ENCODE measurements at places on chromosomes 7 and 10.

DNA sequence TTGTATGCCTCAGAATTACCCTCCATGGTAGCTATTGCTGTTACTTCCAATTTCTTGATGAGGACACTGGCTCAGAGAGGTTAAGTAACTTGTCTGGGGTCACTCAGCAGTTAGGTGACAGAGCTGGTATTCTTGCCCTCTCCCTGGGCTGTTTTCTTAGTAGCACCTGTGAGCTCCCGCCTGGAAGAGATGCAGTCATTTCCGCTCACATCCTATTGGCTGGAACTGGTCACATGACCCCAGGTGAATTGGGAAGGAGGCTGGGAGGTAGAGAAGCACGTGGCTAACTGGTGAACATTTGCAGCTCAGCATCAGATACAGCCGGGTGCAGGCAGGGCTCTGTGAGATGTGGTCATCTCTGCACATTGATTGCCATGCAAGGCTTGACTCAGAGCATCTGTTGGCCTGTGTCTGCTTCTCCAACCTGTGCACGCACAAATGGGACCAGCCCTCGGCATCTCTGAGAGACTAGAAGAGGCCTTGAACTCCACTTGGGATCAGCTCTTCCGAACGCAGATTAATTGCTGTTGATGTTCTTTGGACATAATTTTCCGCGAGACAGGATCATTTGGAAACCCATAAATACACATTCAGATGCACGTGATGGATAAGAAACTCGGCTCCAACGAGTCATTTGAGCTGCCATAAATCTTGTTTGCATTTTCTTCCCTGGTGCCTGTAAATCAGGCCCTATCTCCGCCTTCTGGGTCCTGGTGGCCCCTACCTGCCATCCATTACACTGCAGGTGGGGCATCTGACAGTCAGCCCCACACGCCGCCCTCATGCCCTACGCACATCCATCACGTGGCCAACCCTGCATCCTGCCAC, 42.8 kb downstream of the MYL10 start:
- no peak for DNase-seq

DNA sequence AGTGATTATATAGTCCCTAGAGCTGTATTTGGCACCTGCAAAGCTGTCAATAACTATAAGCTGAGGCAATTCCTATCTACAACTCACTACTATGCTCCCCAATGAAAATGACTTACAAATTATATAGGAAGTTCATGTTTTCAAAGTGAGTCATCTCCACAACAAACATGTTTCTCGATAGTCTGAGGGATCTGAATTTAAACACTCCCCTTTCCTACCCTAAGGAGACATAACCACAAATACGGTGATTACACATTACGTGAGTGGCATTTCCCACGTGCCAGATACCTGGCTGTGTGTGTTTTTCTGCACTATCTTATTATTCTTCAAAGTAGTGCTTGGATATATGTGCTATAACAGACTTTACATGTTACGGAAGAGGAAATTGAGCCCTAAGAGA, 122.5 kb upstream of the C1QL3 start:
- no peak for DNase-seq

GRCh38 chr10:3811291-3811870, 26.4 kb upstream of the KLF6 start:
- peak; percentile 79 for DNase-seq

DNA sequence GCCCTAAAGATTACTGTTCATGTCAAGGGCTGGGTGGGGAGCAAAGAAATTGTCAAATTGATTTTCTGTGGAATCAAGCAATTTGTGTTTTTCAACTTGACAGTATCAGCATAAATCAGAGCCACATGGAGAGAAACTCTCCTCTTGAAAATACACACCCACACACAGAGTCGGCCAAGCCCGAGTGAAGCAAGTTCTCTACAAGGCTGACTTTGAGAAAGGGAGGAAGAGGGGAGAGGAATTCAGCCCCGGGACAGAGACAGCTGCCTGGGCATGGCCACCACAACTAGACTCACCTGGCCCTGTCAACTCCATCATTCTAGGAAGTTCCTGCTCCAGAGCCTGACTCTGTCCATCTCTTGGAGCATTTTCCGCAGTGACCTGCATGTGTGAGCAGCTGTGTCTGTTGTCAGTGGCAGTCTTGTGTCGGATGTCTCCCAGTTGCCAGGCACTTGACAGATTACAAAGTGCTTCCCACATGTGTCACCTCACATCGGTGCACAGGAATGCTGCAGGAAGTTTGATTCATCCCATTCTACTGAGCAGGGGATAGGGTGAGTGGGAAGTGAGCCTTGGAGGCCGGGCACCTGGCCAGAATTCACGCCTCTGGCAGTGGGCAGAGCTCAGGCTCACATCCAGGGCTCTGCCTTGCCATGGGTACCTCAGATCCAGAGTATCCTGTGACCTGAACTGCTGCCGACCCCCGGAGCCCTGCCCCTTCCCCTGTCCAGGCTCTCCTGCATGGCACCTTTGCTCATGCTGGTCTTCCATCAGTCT, 37.9 kb downstream of the ADAM12 start:
- DNase-seq = no peak

GRCh38 chr7:41139789-41140188, 563.1 kb downstream of the INHBA start:
- no peak for DNase-seq

DNA sequence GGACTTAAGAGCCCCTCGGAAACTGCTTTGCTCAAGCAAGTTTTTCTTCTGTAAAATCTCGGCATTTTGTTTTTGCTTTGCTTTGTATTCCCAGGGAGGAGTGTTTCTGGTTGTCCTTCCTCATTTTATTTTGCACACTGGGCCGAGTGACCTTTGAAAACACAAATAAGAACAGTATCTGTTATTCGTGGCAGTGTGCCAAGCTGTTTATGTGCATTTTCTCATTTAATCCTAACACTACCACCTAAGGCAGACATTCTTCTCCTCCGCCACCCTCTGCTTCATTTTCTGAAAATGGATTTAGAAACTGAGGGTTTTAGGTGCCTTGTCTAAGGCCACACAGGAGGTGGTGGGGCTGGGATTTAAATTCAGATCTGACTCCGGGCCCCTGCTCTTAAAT, 218.5 kb downstream of the TCF7L2 start:
- DNase-seq = no peak

- DNase-seq = no peak
Measured at GRCh38 chr10:83539528-83540308, 599.6 kb upstream of the GHITM start.

DNA sequence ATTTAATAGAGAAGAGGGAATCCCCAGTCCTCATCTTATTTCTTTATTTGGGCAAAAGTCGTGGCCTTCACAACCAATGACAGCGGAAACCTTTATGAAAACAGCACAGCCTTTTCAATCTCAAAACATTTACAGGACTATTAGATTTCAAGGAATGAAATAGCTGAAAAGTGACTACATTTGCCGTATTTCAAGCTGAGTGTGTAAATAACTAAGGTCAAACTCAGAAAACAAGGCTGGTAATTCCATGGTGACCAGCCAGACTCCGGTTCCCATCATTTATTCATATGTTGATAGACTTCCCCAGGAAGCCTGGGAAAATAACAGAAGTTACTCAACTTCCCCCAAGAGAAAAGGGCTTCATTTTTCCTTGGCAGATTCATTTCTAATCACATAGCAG, 457.3 kb upstream of the NFE2L3 start:
- no peak for DNase-seq

- DNase-seq = peak; percentile 70
Measured at GRCh38 chr10:26430641-26431163, 7.4 kb upstream of the APBB1IP start.

GRCh38 chr10:97553575-97554031, 19.0 kb upstream of the ANKRD2 start:
- peak; percentile 57 for DNase-seq

- no peak for DNase-seq
Measured at GRCh38 chr10:43131256-43131655, 7.0 kb upstream of the CSGALNACT2 start.

GRCh38 chr10:132388891-132389432, 8.0 kb upstream of the PWWP2B start:
- DNase-seq = no peak

- no peak for DNase-seq
Measured at GRCh38 chr10:80567292-80567691, 29.6 kb downstream of the SH2D4B start.

DNA sequence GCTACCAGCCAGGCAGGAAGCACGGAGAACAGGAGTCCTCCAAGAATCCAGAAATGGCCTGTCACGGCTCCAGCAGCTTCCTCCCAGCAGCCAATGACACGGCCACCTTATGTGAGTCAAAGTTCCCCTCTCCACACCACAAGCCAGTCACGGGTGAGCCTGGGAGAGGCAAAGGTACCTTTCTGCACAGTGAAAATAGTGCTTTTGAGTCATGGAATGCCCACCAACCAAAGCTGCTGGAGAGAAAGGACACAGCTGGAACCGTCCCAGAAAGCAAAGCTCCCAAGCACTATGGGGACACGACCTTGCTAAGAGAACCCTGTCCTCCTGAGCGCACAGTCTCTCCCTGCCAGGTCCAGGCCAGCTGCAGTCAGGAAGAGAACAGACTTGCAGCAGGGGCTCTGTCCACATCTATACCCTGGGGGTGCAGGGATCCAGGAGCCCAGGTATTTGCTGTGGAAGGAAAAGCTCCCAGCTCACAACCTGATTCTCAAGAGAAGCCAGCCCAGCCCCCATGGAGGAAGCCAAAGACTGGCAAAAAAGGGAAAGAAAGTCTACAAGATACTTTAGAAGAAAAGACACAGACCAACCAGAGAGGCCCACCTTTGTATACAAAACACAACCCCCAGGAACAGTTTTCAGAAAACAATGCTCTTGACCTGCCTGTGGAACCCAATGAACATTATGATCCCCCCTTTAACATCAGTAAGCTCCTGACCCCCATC, 24.4 kb downstream of the C10orf71 start:
- no peak for DNase-seq

DNA sequence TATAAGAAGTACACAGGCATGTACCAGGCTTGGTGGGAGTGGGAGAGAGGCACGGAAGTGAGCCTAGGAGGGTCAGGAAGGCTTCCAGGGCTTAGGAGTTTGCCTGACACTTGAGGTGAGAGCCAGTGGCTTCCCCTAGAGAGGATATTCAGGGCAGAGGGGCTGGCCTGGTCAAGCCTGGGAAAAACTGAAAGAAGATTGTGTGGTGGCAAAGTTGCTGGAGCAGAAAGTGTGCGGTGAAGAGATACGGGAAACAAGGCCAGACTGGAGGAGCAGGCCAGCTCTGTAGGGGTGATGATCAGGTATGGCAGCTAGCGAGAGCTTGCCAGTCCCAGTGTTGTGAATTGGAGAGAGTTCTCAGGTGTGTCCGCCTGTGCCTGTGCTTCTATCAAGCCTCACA, 129.9 kb downstream of the CCNY start:
- no peak for DNase-seq

DNA sequence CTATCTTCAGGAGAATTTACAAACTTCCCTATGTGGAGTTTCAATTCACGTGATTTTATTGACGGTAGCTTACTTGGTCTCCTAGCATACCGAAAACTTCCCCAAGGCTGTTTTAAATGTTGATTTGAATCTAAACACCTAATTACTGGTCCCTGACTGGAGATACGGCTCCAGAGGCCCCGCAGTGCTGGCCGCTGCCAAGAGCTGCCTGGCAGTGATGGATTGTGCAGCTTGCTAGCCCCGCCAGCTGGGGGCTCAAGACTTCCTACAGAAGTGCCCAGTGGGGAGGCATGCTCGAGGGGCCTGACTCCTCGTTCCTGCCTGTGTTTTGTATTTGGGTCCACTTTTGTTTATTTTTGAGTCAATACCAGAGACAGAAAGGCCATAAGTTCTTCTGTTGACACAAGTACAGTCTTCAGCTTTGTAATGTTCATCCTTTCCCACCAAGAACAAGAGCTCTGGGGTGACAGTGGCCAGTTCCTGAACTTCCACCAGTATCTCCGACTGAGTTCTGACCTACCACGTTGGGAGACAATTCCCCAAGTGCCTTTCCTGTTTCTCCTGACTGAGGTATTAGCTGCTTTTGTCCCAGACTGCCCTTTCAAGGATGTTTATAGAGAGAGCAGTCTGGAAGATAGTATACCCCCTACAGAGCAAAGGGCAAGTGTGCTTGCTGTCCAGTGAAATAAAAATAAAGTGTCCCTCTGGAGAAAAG, 80.7 kb upstream of the CXCL12 start:
- DNase-seq = no peak

- peak; percentile 45 for DNase-seq
Measured at GRCh38 chr7:44489955-44490350, 505 bp downstream of the NUDCD3 start.

DNA sequence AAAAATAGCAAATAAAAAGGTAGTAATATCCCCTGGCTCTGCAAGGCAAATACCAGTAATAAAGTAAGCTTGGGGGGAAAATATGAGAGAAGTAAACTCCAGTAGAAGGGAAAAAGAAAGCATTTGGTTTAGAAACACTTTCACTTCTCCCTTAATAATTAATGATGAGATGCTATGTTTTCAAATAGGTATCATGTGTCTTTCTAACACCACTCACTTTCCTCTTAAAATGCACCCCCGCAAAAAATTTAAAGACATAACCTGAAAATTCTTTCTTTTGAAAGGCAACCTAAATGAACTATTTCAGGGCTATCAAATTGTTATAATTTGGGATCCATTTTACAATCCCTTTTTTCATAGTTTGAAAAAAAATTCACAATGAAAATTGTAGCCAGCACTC, 240.3 kb downstream of the SNX10 start:
- DNase-seq = no peak

- DNase-seq = no peak
Measured at GRCh38 chr7:128859232-128860157, 3.2 kb upstream of the ATP6V1F start.

- DNase-seq = peak; percentile 48
Measured at GRCh38 chr10:73894245-73894971, 16.5 kb upstream of the PLAU start.

GRCh38 chr10:17586821-17587234, 30.3 kb downstream of the HACD1 start:
- no peak for DNase-seq

GRCh38 chr10:120012566-120012965, 120.0 kb downstream of the SEC23IP start:
- DNase-seq = no peak
